ENCODE measurements at places on chromosomes 5 and 9.

DNA sequence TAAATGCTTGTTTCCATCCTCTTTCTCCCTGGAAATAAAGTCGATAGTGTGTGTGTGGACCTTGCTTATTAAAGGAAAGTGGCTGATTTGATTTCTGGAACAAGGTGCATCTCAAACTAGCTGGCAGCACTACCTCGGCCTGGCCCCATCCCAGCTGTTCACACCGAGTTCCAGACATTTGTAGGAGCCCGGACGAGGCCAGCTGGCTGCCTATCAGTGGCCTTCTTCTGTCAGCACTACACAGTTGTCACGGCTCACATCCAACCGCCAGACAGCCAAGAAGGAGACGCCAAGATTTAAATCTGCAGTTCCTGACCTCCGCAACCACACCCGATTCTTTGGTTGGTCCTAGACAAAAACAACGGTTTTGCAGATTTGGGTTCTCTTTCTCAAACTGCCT lies 63.6 kb downstream of the PALM2AKAP2 start:
- no peak for DNase-seq

DNA sequence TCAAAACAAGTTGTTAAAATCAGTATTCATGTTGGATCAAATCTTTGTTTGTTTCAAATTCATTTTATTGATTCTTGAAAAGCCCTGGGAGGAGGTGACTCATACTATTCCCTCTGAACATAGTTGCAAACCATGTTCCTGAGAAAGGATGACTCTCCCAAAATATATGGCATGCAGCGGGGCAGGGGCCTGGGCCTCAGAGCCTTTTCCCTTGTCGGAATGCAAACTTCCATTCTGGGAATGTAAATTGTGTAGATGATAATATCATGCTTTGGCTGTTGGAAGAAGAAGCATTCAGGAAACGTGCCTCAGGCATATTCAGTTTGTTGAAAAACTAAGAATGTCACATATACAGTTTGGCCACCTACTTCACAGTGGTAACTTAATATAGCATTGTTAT lies 242.0 kb downstream of the AUH start:
- DNase-seq: no peak

- DNase-seq: no peak
Measured at GRCh38 chr5:92729088-92729487, 851.9 kb downstream of the NR2F1-AS1 start.

- no peak for DNase-seq
Measured at GRCh38 chr5:18797222-18797621, 1163.0 kb downstream of the TAF11L14 start.

- DNase-seq: no peak
Measured at GRCh38 chr9:120942186-120943001, 15.8 kb upstream of the TRAF1 start.

DNA sequence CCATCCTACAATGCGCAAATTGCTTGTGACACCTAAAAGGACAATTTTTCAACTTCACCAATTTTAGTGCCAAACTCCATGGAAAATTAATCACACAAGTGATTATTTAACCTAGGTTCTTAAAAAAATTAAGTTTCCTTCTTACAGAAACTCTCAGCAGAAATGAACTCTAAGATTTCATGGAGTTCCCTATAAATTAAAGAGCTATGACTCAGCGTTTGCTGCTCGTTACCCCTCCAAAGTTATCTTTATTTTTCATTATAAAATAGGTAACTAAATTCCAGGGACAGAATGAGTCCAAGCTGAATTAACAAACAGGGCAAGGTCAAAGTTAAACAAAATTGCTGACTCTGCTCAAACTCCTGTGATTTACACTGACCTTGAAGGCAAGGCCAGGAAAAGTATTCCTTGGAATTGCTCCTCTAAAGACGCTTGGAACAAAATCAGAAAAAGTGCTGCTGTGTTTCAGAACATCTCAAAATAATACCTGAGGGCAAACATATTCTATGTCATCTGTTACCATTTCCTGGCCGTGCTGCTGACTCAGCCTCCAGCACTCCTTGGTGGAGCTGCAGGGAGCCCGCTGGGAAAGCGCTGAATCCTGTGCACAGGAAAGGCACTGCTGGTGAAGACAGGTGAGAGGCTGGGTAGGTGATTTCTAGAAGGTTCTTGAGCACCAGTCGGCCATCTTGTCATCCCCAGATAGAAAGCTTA lies 2.5 kb upstream of the CMBL start:
- DNase-seq: peak; percentile 86

- no peak for DNase-seq
Measured at GRCh38 chr5:58750036-58750435, 167.2 kb downstream of the RAB3C start.

GRCh38 chr5:169178754-169179153 lies 122.2 kb downstream of the SLIT3 start:
- no peak for DNase-seq

DNA sequence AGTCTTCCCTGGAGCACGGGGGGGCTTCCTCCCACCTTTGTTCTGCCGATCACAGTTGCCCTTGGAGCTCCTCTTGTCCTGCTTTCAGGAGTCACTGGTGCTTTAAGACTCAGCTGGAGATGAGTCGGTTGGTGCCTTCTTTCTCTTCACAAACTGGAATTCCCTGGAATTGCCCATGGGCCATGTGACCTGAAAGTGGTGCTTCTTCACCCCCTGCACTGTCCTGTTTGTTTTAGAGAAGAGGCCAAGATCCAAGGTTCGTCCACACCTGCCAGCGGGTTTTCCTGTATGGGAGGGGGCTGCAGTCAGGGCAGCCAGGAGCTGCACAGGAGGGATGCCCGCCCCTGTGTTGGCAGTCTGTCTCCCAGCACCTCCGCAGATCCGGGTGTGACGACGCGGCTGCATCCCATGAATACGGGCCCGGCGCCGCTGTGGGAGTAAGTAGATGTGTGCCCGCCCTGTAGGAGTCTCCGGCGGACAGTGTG lies 9.5 kb upstream of the MRPS2 start:
- no peak for DNase-seq

DNA sequence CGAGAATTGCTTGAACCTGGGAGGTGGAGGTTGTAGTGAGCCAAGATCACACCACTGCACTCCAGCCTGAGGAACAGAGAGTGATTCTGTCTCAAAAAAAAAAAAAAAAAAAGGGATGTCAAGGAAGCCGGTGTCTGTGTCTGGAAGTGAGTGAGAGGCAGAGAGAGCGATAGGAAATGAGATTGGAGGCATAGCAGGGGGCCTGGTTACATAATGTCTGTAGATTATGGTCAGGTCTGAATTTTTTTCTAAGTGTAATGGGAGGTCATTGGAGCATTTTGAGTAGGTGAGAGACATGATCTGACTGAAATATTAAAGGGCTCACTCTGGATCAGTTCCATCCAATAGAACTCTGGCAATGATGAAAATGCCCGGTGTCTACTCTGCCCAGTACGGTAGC lies 40.4 kb upstream of the CTNNA1 start:
- no peak for DNase-seq

- DNase-seq: no peak
Measured at GRCh38 chr5:177018341-177018740, 4.2 kb upstream of the ZNF346 start.

DNA sequence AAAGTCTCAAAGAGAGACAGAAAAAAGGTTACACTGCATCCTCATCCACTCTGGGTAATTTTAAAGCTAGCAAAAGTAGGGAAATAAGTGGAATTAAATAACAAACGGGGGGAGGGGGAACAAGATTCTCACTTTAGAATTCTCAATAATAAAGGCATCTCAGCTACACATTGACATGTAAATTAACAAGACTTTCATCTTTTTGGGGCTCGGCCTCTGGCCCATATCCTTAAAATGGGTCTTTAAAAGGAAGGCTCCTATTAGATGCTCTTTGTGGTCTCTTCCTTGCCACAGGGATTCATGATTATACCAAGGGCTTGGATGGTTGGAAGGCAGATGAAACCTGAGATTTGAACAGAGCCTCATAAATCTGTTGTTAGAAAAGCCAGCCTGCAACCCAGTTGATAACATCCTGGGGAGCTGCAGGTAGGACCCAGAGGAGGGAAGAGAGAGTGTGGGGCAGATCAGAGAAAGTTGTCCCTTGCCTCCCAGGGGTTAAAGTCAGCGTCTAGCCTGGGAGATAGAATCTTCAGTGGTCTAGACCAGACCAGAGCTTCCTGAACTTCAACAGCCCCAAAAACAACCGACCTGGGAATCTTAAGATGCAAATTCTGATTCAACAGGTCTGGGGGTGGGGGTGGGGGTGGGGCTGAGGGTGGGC lies 135.9 kb downstream of the GCNT1 start:
- DNase-seq: no peak

DNA sequence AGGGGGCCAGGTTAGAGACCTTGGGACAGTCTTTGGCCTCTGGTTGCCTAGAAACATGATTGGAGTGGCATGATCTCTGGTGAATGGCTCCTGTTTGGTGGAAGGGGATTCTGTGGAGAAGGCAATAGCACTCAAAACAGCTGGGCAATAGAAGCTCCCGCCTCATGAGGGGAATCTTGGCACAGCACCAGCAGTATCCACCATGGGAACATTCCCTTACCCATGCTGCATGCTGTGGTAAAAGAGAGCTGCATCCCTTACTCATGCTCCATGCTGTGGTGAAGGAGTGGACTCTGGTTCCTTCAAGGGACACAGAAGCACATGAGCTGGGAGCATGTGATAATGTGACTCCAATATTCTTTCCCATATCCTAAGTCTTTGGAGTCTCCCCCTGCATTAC lies 160.6 kb downstream of the PJA2 start:
- no peak for DNase-seq

GRCh38 chr5:41876678-41877077 lies 6.5 kb upstream of the OXCT1 start:
- no peak for DNase-seq

DNA sequence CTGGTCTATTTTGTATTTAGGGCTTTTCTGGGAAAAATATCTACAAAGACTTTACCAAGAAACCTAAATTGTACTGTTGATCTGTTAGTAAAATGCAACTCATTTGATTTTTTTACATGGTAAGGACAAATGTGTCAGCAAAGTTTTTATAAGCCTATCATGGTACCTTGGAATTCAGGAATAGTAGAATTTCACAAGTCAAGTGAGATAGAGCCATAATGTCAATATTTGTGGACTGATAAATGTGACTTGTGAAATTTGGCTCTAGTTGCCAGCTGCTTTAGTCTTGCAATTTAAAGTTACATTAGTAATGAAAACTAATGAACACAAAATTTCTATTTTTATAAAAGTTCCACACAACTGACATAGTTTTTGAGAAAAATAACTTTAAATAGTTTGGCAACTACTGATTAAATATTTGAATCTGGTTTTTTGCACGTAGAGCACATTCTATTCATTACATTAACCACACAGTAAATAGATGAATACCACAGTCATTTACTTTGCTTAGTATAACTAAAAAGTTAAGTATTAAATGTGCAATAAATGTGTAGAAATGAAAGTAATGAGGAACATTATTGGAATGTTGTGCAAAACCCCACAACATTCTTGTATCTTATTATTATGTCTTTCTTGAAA lies 41.2 kb upstream of the RIOK2 start:
- DNase-seq: no peak

GRCh38 chr9:78103971-78104433 lies 72.4 kb upstream of the GNAQ start:
- no peak for DNase-seq

- no peak for DNase-seq
Measured at GRCh38 chr9:81470864-81471263, 218.5 kb downstream of the TLE1 start.

DNA sequence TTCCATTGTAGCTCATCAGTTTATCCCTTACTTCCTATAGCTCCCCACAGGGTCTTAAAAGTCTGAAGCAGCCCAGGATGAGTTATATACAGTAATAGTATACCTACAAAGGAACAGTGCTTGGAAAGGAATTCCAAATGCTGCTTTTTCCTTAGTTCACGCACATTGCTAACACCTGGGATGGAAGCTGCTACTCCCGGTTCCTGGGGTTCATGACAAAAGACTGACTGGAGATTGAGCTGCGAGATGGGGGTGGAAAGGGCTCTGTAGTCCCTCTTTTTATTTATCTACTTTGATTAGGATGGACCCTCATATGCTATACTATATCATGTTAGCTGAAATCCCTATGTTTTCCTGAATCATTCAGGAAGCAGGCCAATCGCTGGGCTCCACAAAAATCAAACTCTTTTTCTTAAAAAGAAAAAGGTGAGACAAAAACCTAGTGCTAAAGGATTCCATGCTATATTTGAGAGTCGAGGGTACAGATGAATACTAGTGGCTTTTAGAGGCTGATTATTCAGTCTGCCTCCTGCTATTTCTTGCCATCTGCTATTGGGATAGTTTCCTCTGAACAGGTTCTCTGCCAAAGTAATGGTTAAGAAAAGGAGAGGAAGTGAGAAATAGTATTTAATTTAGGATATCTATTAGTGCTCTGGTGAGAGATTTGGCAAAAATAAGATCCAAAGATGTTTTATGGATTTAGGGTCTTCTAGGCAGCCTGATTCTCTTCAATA lies 81.2 kb downstream of the MRPS27 start:
- DNase-seq: no peak

GRCh38 chr9:20139763-20140290 lies 351.0 kb upstream of the SLC24A2 start:
- no peak for DNase-seq

DNA sequence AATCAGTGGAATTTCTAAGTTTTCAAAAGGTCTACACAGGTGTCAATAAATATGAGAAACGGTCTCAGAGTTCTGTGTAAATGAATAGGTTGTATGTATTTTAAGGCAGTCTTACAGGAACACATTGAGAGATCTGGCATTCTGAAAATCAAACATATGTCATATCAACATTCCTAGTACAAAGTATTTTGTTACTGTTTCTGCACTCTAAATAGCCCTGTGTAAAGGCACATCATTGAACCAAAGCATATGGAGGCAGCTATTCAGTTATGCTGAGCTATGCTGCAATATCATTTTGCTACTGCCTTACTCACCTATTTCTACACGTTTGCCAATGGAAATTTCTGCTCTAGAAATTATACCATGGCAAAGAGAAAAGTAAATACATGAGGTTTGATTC lies 379.1 kb downstream of the KIAA0825 start:
- no peak for DNase-seq

DNA sequence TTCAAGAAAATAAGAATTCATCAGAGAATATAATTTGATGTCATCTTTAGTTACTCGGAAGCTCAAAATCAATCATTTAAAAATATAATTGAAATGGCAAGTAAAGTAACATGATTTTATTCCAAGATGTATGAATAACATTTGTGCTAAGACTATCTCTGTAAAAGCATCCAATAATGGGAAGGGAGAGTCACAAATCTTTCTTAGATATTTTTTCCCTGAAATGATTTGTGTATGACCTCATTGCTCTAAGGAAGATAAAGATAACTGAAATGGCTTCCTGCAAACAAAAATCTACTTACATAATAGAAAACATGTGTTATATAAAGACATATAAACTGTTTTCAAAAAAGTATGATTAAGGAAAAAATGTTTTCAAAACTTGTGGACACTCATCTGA lies 97.4 kb upstream of the FGF10 start:
- no peak for DNase-seq

GRCh38 chr5:135040034-135040332 lies 6.0 kb upstream of the PITX1 start:
- DNase-seq: no peak

Data from SK-N-MC (cell line).